ENCODE measurements at places on chromosomes 7 and 10. TPM values are rescaled to one million over a fixed set of nuclear protein-coding genes. Genes with fewer than 3 reads are reported as not detected.

Gene PLCE1
- total RNA-seq, result 0.26 TPM

Gene HOXA3
- not detected for total RNA-seq

Gene SPAG6
- total RNA-seq, result not detected

Gene HTR5A
- total RNA-seq, result not detected

Gene CALHM1
- not detected for total RNA-seq

DNA sequence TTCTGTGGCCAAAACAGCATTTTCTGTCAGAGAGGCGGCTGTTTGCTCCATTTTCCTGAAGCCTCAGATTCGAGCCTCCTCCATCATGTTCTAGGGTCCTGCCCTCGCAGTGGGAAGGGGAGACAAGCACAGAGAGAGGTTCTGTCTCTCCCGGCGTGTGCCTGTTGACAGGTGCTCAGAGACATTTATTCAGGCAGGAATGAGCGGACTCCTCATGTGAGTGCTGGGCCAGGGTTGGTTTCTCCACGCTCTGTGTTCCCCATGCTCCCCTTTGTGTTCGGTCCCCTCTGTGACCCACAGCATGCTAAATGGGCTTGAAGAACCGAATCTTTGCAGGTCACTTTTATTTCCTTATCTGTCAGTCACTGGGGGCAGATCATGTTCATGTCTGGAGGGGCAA, 374.6 kb downstream of the GLRX3 start:
- DNase-seq, result no peak

GRCh38 chr7:30177965-30178364, 43.2 kb downstream of the MTURN start:
- no peak for DNase-seq

DNA sequence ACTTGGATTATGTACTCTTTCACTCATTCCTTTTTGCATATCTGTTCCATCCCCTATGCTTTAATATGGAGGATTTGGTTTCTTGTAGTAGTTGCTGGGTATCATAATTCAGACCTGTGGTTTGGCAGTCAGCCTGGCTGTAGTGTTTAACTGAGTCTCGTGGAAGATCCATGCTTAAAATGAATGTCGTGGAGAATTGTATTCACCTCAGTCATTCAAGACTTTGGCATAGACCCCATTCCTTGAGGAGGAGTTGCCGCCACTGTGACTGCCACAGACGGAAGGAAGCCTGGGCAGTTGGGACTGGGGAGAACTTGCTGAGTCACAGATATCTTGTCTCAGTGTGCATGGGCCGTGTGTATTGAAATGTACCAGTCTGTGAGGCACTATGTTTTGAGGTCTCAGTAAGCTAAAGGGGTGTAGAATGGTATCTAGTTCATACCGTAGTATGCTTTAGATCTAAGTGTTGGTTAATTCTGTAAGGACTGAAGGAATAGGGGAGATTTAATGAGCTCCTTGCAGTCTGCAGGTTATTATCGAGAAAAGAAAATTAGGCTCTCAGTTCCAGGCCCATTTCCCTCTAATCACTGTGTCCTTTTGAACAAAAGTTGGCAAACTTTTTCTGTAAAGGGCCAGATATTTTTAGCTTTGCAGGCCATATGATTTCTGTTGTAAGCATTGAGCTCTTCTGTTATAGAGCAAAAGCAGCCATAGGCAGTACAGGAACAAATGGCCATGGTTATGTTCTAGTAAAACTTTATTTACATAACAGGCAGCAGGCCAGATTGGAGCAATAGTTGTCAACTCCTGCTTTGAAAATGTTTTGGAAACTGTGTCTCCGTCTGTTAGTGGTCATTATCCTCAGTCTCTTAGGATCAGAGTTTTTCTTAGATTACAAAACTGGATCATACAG, 76.8 kb downstream of the TPST1 start:
- peak; percentile 68 for DNase-seq

GRCh38 chr10:69405221-69405620, 11.5 kb downstream of the TACR2 start:
- DNase-seq, result peak; percentile 37
